ENCODE measurements at places on chromosomes 7 and 10.

DNA sequence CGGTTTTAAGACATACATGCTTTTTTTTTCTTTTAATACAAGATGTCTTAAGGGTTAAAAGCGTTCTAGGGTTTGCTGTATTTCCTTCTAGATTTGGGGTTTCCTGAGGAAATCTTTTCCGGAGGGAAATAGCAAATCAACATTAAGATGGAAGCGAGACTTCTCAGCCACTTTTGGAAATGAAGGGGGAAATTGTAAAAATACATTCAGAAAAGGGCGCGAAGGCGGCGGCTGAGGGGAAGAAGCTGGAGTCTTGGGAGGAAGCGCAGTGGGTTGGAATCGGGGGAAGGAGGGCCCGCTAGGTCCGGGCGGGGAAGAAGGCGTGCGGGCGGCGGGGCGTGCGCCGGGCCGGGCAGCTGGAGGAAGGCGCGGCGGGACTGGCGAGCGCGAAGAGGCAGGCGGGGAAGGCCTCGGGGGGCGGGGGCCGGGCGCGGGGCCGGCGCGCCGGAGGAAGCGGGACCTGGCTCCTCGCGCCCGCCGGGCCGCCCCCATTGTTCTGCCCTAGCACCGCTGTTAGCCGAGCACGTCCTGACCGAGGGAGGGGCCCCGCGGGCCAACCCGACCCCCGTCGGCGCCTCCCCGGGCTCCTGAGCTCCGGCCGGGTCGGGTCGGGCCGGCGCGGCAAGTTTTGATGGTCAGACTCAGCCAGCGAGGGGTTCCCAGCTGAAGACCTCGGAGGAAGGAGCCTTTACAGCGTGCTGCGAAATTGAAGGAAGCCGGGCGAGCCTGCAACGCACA lies 1.5 kb upstream of the SKIDA1 start:
- peak; percentile 84 for DNase-seq

GRCh38 chr10:79148452-79149344 lies 79.9 kb downstream of the ZMIZ1 start:
- DNase-seq = peak; percentile 87

GRCh38 chr10:131814567-131815265 lies 86.1 kb upstream of the PPP2R2D start:
- DNase-seq = no peak

- DNase-seq = no peak
Observed at GRCh38 chr10:133401500-133401899, 7.5 kb downstream of the MTG1 start.

DNA sequence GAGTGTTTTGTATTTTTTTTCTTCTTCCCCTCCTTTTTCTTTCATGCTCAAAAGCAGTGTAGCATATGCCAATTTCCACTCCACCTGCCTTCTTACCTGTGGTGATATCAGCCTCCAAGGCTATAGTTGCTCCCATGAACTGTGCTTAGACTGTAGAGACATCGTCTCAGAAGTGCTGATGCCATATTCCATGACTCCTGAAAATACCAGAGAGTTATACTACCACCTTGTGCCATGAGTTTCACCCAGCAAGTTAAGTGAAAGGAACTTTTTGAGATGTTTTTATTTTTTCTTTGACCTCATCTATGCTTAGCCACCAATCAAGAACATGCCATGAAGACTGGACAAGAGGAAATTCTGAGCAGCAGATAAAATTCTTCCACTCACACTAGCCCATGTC lies 142.8 kb upstream of the SEMA3E start:
- no peak for DNase-seq

DNA sequence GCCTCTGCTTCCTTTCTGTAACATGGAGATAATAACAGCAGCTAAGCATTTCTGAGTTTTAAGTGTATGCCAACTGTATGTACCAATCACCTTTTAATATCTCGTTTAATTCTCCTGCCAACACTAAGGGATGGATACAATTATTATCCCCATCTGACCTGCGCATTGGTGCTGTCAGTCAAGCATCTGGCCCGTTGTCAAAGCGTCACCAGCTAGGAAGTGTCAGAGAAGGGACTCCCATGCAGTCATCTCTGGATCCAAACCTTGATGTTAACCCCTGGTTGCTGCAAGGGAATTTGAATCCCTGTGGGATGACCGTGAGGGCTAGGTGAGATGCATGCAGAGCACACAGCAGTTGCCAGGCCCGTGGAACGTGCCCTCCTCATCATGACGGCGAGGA lies 506.8 kb downstream of the SDK1 start:
- no peak for DNase-seq

DNA sequence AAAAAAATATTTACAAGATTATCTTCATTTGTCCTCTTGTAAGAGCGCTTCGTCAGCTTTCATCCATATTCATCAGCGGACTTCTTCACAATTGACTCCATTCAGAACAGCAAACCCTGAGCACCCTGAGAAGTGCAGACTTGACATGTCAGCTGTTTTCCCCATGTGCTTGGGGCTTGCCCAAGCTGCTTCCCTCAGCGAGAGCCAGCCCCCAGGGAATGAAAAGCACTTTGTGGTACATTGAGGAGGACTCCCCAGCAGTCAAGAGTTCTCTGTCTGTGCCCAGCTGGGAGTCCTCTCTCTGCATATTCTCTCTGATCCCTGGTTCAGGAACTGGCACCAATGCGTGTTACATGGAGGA lies 22.7 kb downstream of the HKDC1 start:
- DNase-seq = no peak

DNA sequence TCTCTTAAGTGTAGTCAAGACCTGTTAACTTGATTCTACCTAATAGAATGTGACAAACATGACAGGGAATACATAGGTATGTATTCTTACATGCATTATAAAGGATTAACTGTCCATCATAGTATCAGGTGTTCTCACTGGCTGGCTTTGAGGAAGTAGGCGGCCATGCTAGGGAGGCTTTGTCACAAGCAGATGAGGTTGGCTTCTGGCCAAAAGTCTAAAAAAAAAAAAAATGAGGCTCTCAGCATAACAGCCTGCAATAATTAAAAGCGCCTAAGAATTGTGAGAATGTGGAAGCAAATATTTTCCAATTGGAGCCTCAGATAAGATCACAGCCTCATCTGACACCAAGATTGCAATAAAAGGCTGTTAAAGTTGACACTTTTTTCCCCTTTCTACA lies 1256.8 kb upstream of the SORCS1 start:
- DNase-seq = peak; percentile 15

Data from dermis microvascular lymphatic vessel endothelial cell (primary cell).